ENCODE measurements at places on chromosomes 2 and 18.

DNA sequence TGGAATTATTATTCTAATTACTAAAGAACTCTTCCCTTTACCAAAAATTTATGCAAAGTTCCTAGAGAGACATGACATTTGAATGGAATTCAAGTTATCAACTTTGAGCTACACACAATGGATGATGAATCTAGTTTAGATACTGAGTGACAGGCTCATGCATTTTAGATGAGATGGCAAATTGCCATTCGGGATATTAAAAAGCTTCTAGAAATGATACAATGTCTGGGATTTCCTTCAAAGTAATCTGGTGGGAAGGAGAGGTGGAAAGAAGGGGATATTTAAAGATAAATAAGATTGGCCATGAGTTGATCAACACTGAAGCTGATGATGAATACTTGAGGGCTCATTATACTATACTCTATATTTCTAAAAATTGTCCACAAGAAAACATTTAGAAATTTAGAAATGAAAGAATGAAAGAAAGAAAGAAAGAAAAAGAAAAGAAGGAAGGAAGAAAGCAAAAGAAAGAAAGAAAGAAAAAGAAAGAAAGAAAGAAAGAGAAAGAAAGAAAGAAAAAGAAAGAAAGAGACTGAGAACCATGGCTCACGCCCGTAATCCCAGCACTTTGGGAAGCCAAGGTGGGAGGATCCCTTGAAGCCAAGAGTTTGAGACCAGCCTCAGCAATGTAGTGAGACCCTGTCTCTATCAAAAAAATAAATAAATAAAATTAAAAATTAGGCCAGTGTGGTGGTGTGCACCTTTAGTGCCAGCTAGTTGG lies 62.6 kb upstream of the NEDD4L start:
- no peak for DNase-seq

DNA sequence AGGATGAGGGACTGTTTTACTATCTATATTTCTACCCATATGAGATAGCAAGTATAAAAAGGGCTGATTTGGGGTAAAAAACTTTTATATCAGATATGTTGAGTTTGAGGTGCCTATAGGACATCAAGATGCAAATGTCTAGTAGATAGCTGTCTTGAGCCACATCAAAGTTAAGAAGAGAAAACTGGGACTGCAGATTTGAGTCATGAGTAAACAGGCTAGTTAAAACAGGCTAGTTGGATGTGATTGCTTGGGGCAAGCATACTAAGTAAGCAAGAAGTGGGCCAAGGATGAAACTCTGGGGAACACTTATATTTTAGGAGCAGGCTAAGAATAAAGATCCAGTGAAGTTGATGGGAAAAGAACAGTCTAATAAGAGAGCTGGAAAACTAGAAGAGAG lies 2.8 kb upstream of the SCRN3 start:
- DNase-seq, result no peak

DNA sequence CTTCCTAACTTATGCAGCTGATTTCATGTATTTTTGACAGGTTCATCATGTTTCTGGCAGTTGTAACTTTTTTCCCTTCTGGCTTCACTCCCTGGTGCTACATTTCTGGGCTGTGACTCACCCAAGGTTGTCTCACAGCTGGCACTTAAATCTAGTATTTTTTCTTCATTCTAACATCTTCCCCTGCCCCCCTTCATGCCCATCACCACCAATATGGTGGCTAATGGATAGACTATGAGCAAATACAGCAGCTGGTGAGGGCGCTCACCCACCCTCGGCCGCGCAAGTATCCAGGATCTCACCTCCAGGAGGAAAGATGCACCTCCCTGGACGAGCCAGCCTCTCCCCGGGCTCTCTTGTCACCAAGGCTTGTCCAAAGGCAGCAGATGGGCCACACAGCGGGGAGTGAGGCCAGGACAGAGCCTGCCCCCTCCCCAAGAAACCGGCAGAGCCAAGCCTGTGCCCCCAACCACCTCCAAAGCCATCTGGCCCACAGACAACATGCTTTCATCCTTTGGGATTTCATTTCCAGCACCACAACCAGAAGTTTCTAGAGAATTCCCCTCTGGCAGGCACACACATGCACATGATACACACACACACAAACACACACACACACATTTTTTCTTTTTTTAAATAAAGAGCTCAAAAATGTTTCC lies 39.1 kb downstream of the ATOH8 start:
- DNase-seq, result no peak

DNA sequence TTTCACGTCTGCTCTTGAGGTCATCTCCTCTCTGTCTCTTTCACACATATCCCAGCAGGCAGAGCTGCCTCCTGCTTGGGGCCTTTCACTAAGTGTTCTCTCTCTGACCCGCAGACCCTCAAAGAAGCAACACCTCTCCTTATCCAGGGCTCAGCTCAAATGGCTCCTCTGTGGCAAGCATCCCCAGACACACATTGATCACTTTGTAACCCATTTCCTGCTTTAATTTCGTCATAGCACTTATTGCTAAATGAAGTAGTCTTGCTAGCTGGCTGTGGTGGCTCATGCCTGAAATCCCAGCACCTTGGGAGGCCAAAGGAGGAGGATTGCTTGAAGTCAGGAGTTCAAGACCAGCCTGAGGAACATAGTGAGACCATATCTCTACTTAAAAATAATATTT lies 41.4 kb downstream of the SGPP2 start:
- DNase-seq, result no peak

DNA sequence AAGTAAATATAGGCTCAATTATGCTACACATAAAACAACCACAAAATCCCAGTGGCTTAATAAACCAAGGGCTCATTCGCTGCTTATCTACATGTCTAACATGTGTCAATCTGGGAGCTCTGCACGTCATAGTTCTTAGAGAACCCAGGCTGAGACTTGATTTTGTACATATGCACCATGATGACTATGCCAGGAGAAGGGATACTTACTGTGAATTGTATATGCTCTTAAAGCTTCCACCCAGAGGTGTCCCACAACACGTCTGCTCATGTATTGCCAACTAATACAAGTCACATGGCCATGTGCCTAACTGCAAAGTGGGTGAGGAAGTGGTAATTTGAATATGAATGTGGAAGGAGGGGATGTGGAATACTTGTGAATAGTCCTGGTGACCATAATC lies 262.1 kb downstream of the CPS1 start:
- DNase-seq, result no peak

- no peak for DNase-seq
These were observed 38.2 kb downstream of the FHOD3 start for GRCh38 chr18:36335476-36336279.

DNA sequence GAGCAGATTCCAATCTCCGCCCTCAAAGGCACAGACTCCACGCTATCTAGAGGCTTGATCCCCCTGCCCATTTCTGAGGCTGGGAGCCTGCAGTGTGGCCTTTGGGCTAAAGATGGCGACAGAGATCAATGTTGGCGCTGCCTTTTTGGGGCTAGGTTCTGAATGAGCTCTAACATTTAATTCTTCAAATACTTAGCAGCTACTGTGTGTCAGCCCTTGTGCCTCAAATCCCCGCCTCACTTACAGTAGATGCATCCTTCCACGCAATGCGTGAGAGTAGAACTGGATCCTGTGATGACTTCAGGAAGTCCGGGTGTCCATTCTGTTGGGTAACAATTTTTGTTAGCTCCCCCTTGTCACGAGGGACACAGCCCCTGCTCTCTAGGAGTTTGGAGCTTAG lies 12.4 kb downstream of the IL1F10 start:
- DNase-seq, result peak; percentile 52

- DNase-seq, result no peak
These were observed 3.8 kb downstream of the GRB14 start for GRCh38 chr2:164617466-164617865.

GRCh38 chr18:35153609-35154272 lies 87.1 kb upstream of the ZNF397 start:
- no peak for DNase-seq

- DNase-seq, result no peak
These were observed 207.1 kb upstream of the SMAD2 start for GRCh38 chr18:48137374-48138081.

- no peak for DNase-seq
These were observed 393.9 kb upstream of the TCF4 start for GRCh38 chr18:55981712-55982475.

DNA sequence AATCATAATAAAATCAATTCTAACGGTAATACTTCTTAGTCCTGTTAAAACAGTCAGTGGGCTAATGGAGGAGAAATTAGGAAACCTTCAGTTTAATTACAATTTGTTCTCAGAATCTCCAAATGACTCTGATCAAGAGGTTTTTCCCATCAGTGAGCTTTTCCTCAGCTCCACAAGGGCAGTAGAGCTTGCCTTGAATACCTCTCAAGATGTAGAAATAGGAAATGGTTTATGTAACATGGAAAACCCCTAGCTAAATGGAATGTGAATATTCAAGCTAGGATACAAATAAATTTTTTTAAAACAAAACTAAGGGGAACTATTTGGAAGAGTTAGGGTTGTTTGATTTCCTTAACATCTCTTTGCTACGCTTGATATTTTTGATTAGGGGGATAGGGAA lies 87.5 kb downstream of the PLEKHM3 start:
- DNase-seq, result no peak

GRCh38 chr2:199458806-199459285 lies 1.1 kb upstream of the SATB2 start:
- peak; percentile 27 for DNase-seq

- no peak for DNase-seq
These were observed 28.1 kb downstream of the CTDP1 start for GRCh38 chr18:79707671-79708070.

DNA sequence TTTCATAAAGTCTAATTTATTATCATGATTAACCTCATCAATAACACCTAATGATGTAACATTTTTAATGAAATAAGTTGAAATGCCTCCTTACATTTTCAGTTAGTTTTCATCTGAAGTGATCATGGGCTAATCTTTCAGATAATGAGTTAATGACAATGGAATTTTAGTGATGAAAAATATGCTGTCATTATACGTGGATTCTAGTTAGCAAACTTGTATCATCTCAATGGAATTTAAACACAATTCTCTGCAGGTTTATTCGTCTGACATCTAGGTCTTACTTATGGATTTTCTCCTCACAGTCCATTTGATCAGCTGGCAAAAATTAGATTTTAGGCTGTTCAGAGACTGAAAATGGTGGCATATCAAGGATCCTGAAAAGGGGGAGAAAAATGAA lies 885.0 kb downstream of the SLC4A3 start:
- no peak for DNase-seq

DNA sequence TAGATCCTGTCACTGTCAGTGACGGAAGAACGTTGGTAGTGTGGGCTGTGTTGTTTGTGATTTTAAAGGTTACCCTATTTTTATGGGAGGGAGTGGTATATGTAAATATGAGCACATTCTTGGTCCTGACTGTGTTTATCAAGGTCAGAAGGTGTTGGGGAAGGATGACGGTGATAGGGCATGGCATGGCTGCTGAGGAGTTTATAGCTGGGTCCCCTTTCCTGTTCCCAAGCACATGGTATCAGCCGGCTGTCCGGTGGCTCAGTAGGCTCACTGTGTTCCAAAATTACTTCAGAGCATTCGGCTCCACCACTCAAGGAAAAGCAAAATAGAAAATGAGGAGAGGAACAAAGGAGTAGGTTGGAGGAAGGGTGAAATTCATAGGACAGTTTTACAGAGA lies 28.6 kb downstream of the IRS1 start:
- no peak for DNase-seq

DNA sequence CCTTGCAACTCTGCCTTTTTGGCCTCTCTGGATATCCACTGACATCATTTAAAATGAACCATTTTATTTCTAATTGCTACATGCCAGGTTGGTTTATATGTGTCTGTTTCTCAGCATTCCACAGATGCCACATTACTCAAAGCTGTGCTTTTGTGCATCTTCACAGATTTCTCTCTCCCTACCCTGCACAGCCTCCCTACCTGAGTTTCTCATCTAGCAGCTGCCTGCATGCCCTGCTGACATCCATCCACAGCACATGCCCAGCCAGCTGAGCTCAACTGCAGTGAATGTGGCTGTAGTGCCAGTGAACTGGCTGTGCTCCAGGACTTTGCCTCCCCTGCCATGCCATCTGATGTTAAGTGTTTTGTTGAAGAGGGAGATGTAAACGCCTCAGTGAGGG lies 44.5 kb downstream of the PKP4 start:
- DNase-seq, result no peak

DNA sequence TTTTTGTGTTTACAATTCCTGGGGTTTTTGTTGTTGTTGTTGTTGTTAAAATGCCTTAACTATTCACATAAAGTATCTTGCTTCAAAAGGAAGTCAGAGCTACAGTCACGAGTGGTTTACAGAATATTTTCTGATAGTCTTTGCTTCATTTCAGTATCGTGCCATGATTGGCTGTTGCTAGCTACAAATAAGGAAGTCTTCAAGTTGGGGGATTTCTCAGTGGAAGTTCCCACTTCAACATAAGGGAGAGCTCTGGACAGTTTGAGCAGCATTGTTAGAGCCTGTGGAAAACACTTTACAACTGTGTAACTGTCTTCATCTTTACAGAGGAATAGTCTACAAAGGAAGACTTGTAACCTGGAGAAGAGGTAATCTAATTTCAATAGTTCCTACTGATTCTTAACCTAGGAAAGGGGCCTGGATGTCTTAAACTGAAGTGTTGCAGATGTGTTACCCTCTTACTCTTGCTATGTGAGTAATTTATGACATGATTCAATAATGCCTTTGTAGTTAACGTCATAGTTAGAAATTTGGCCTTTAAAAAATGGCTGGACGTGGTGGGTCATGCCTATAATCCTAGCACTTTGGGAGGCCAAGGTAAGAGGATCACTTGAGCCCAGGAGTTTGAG lies 23.4 kb upstream of the TANK start:
- peak; percentile 26 for DNase-seq

DNA sequence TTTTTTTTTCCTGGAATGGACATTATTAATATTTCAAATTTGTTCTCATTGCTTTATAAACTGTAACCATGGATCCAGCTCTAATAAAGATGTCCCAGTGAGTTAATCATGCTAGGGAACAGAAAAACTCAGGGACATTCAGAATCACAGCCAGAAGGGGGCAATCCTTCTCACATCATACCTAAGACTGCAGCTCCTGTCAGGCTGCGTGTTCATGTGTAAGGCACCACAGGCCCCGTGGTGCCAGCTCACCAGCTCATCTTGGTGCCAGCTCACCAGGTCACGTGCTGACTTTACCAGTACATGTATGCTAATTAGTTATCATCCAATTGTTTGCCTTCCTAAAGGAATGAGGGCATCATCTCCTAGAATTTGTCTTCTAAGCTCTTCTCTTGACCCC lies 84.7 kb upstream of the NEDD4L start:
- no peak for DNase-seq

GRCh38 chr18:1593091-1593490 lies 688.4 kb downstream of the ADCYAP1 start:
- no peak for DNase-seq

GRCh38 chr2:25309402-25309801 lies 32.3 kb downstream of the DNMT3A start:
- peak; percentile 65 for DNase-seq

GRCh38 chr2:20397811-20398447 lies 47.3 kb upstream of the PUM2 start:
- DNase-seq, result no peak

- no peak for DNase-seq
These were observed 96.6 kb downstream of the RAPH1 start for GRCh38 chr2:203438528-203438927.

DNA sequence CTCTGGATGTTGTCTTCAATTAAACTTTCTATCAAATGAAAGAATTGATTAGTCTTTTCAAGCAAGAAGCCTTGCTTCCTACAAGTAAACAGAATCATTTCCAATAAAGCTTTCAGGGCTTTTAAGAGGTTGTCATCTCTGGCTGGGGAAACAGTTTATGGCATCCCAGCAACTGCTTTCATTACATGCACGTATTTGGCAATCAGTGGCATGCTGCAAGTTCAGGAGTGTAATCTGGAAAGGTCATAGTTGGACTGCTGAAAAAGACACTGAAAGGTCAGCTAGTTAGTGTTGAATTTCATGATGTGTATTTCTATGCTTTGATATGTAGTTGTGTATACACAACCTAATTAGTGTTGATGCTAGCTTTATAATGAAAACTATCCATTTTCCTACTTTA lies 332.9 kb downstream of the DSC3 start:
- DNase-seq, result no peak
